H9 (cell line): ENCODE measurements at places on chromosomes 7 and 10. TPM values are rescaled to one million over a fixed set of nuclear protein-coding genes. Genes with fewer than 3 reads are reported as not detected.

The NUTM2B gene
- total RNA-seq = 0.07 and 0.46 TPM in 2 replicates

The SLC26A5 gene
- total RNA-seq = 0.11 TPM in 1 of 2 replicates, not detected in the other

The ZNF804B gene
- total RNA-seq = not detected in 2 replicates

The EMX2 gene
- total RNA-seq = not detected in 2 replicates

The KCND2 gene
- 6.4 TPM in 2 replicates for total RNA-seq

The DHTKD1 gene
- 53.2 and 53.5 TPM in 2 replicates for total RNA-seq

The TBC1D12 gene
- total RNA-seq = 1.9 and 2.0 TPM in 2 replicates

The HIP1 gene
- total RNA-seq = 82.7 and 87.5 TPM in 2 replicates

The UPK3B gene
- total RNA-seq = 2.1 and 3.5 TPM in 2 replicates

DNA sequence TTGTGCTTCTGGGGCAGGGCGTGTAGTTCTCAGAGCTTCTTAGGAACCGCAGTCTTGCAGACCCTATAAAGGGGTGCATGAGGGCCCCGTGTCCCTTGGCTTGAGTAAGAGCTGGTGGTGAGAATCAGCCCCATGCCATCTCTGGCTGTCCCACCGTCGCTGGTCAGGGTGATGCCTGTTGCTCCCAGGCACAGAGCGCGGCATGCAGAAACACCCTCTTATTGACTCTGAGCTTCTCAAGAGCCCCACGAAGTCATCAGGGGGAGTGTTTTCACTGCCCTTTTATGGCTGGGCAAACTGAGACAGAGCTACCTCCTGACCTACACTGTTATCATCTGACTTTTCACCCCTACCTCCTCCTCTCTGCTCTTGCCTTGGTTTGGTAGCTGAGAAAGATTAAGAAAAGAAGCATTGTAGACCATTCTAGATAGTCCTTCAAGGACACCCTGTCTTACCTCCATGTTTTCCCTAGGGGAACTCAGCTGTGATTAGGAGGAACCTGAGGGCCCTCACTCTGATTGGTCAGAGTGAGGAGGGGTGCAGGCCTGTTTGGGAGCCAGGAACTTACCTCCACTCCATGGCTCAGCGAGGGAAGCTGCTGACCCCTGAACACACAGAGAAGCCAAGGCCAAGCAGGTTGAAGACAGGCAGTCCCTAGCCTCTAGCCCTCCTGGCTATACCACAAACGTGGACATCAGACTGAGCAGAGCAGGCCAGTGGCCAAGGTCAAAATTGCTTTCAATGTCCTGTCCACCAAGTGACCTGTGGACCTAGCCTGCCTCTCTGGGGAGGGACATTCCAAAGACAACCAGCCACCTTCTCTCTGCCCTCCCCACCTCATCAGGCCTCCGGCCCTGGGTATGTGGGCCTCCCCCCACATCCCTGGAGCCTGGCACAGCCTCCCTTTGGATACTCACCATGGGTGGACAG is 17.6 kb downstream of the UNC5B start:
- H3K36me3 ChIP-seq = peaks cover 6% of the 10 kb centered on the region; the same call in 1 of the 2 replicates
- no peak for DNase-seq
- peaks cover 1% of the 10 kb centered on the region; the same call in 1 of the 2 replicates for H3K4me1 ChIP-seq
- no peaks in the 10 kb centered on the region for H3K27me3 ChIP-seq
- H3K27ac ChIP-seq = no peak overlapping the region
- H3K4me3 ChIP-seq = no peak overlapping the region

GRCh38 chr7:150408393-150409299 is 29.5 kb downstream of the ZNF775 start:
- DNase-seq = no peak
- peaks cover 12% of the 10 kb centered on the region; the same call in 1 of the 2 replicates for H3K4me1 ChIP-seq
- H3K27ac ChIP-seq = no peak overlapping the region
- H3K27me3 ChIP-seq = no peaks in the 10 kb centered on the region

- DNase-seq = no peak
- no peaks in the 10 kb centered on the region for H3K27me3 ChIP-seq
- peaks cover 3% of the 10 kb centered on the region; the same call in 1 of the 2 replicates for H3K4me1 ChIP-seq
- no peak overlapping the region for H3K27ac ChIP-seq
- peaks cover 41% of the 10 kb centered on the region for H3K36me3 ChIP-seq
- no peak overlapping the region for H3K4me3 ChIP-seq
These were observed 46.9 kb downstream of the FGFR2 start for GRCh38 chr10:121551210-121551885.

DNA sequence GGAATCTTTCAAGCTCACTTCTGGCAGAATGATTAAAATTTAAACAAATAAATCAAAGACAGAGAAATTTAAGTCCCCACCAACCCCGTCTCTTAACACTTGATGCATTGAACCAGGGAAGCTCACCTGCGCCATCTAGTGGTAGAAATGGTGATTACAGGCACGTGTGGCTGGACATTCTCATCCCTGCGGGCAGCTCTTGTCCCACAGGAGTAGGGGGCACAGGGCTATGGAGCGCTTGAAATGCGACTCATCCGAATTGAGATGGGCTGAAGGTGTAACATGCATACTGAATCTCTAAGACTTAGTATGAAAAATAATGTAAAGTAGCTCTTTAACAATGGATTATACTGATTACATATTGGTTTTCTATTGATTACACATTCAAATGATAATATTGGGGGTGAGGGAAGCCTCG is 24.8 kb upstream of the SLIT1 start:
- peak; percentile 83 for DNase-seq
- no peak overlapping the region for H3K4me3 ChIP-seq
- no peaks in the 10 kb centered on the region; the same call in 1 of the 2 replicates for H3K27me3 ChIP-seq
- H3K36me3 ChIP-seq = no peaks in the 10 kb centered on the region
- no peaks in the 10 kb centered on the region for H3K4me1 ChIP-seq

DNA sequence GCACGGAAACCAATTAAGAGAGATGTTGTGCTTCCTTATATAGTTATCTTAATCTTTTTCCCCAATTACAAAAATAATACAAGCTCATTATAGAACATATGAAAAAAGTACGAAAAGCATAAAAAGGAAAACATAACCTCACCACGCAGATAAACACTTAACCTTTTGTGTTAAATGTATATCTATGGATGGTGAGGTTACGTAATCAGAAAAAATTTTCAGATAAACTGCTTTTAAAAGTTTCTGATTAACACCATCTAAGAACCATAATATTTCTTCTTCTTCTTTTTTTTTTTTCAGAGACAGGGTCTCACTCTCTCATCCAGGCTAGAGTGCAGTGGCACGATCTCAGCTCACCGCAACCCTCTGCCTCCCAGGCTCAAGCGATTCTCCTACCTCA is 49.2 kb upstream of the SPOCK2 start:
- H3K4me3 ChIP-seq = no peak overlapping the region
- no peak overlapping the region for H3K27ac ChIP-seq
- H3K27me3 ChIP-seq = no peaks in the 10 kb centered on the region
- no peak for DNase-seq
- H3K4me1 ChIP-seq = no peaks in the 10 kb centered on the region; the same call in 1 of the 2 replicates
- H3K36me3 ChIP-seq = peaks cover 17% of the 10 kb centered on the region

DNA sequence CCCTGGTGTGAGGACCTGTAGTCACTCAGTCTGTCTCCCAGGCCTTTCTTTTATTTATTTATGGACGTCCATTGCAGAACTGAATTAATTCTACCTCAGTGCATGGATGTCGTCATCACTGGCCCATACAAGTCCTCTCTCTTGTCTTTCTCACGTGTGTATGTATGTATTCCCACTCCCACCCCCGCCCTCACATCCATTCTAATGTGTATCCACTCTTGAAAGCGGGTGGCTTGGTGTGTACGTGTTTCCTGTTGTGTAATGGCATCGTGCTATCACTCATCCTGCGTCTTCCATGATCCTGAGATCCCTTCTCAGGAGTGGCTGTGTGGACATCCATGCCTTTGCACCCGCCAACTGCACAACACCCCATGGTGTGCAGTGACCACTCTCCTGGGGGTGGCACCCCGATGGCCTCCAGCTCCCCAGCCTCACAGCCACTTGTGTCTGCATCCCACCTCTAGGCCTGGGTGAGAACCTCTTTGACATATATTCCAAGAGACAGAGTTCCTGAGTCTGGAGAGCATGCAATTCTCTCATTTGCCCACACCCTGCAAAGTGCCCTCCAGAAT is 3.0 kb upstream of the AOC1 start:
- peak; percentile 4 for DNase-seq
- no peaks in the 10 kb centered on the region for H3K36me3 ChIP-seq
- H3K4me3 ChIP-seq = no peak overlapping the region
- no peaks in the 10 kb centered on the region for H3K27me3 ChIP-seq
- no peaks in the 10 kb centered on the region for H3K4me1 ChIP-seq

DNA sequence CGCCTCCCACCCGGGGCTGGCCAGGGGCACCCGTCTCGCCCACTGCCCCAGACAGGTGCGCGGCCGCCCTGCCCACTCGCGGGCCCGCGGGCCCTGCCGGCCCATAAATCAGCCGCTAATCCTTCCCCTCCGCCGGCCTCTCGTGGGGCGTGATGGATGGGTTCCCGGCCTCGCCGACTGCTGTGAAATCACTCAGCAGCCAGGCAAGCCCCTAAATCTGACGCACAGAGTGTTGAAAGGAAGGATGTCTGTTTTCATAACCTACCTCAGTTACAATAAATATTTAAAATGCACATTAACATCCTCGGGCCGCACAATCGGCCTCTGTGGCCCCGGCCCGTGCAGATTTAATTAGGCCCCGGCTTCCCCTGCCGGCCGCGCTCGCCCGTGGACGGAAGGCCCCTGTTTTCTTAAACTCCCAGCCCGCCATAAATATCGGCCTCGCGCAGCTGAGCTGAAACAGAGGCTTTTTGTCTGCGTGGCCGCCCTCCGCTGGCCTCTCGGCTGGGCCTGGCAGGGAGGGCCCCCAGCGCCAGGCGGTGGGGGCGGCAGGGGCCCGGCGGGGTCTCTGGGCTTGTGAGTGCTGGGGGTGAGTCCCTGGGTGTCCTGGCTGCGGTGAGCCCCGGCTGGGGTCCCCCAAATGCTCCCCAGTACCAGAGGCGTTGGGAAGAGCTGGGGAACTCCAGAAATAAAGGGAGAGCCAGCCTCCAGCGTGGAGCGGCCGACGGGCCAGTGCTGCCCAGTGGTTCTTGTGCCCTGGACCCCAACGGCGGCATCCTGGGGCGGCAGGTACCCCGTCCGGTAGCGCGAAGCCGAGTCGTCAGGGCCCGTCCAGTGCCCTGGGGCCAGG is 90.7 kb downstream of the UNCX start:
- H3K36me3 ChIP-seq = no peaks in the 10 kb centered on the region
- H3K27me3 ChIP-seq = no peaks in the 10 kb centered on the region
- no peak overlapping the region for H3K27ac ChIP-seq
- no peak overlapping the region for H3K4me3 ChIP-seq
